Suppressor macrophage treated with lipopolysaccharide for 1 hour (primary cell): ENCODE measurements at places on chromosomes 6 and 20.

- no peak for DNase-seq
Measured at GRCh38 chr20:36984257-36984638, 32.7 kb upstream of the SAMHD1 start.

- peak; percentile 95 for DNase-seq
Measured at GRCh38 chr6:142945049-142945445, at the start of gene HIVEP2. HIVEP2 (minus strand) TSS chr6:142945176; CDS start chr6:142774738, 170,438 bp downstream.

DNA sequence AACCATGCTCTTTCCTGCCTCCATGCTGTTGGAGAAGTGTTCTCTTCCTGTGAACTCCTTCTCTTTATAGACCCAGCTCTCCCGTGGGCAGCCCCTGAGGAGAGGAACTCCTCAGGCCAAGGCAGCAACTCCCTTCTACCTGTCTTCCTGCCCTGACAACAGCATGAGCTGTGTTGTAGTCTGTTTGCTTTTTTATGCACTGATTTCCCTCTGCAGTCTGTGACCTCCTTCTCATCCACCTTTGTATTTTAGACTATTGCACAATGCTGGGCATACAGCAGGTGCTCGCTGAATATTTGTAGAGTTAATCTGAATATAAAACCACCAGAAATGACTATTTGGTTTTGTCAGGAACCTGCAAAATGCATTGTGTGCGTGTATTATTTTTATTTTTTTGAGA is 152.2 kb upstream of the CHD6 start:
- DNase-seq, result no peak

DNA sequence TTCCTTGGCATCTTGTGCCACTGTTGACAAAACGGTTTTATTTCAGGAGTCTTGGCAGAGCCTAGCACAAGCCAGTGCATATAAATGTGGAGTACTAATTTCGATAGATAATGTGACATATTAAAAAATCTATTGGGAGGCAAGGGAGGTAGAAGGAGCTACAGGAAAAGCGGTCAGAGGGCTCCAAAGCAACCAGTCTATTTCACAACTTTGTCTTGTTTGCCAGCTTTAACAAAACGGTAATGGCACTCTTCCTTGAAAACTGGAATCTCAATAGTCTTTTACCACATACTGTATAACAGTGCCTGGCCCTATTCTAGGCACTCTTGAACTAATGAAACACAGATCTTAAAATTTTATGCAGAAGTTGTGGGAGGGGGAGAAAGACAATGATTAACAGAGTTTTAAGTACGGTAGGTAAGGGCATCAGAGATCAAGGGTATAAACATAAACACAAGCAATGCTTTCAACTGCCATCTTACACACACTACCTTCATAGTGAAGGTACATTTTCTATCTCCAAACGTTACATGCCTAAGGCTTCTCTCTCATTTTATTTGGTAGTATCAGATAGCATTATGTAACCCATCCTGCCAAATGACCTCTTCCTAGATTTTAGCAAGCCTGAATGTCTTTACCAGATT is 33.5 kb upstream of the SYNCRIP start:
- DNase-seq, result no peak

- DNase-seq, result no peak
Measured at GRCh38 chr20:10309326-10309725, 90.7 kb downstream of the SNAP25 start.

GRCh38 chr6:31686483-31686882 is 5.6 kb upstream of the LY6G5C start:
- DNase-seq, result no peak

DNA sequence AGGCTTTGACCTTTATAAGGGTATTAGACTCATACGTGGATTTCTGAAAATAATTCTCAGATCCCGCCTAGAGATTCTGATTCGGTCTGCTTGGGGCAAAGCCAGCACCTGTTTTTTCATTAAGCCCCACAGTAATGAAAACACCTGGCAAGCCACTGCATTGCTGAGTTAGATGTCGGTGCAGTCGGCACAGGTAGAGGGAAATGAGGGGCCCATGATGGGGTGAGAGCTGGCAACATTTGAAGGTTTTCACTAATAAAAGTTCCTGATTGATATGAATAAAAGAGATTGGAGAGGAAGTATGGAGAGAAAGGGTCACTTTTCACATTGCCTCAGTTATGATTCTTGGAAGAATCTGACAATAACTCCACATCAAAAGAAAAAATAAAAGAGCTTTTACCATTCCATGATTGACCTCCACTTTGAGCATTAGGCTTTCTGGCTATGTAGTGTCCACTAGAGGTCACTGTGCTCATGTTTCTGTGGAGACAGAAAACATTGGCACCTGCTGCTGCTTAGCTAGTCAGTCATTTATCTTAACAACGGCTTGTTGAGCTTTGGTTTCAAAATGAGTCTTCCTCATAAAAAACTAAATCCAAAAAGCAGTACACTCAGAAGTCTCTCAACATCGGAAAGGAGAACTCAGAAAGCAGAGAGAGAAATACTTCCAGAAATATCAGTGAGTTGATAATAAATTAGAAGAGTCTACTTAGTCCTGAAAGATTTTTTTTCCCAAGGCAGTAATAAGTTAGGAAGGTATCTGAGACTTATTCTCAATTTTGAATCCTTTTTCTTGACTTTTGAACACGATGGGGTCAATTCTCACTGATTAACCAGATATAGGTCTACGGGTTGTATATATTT is 53.3 kb upstream of the KLHL31 start:
- DNase-seq, result peak; percentile 74

DNA sequence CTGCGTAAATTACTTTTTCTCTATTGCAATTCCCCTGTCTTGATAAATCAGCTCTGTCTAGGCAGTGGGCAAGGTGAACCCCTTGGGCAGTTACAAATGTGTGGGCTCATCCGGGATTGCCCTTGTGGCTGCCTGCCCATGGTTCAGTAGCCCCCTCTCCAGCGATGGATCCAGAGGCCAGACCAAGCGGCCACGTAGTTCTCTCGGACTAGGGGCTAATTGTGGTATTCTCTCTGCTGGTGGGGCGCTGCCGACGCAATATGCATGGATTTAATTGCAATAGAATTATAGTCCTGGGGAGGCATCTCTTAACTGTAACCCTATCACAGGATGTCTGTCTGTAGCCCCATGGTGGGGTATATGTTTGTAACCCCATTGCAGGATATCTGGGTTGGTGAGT is 64.3 kb upstream of the UNC93A start:
- DNase-seq, result no peak

DNA sequence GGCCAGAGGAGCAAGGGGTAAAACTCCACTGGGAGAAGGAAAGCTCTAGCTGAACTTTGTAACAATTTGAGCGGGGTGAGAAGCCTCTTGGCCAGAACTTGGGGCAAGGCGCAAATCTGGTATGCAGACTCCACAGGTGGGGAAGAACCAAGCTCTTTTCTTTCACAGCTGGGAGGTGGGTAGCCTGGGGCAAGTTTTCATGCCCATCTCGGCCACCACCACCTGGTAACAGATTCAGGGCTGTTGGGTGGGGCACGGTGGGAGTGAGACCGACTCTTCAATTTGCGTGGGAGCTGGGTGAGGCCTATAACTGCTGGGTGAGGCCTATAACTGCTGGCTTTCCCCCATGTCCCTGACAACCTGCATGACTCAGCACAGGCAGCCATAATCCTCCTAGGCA is 37.5 kb downstream of the SDHAF4 start:
- no peak for DNase-seq

- no peak for DNase-seq
Measured at GRCh38 chr6:118372413-118372812, 175.7 kb upstream of the PLN start.

GRCh38 chr6:134035823-134036296 is 16.6 kb downstream of the SLC2A12 start:
- DNase-seq, result no peak

GRCh38 chr6:52514514-52514913 is 62.3 kb downstream of the TRAM2 start:
- DNase-seq, result peak; percentile 77

DNA sequence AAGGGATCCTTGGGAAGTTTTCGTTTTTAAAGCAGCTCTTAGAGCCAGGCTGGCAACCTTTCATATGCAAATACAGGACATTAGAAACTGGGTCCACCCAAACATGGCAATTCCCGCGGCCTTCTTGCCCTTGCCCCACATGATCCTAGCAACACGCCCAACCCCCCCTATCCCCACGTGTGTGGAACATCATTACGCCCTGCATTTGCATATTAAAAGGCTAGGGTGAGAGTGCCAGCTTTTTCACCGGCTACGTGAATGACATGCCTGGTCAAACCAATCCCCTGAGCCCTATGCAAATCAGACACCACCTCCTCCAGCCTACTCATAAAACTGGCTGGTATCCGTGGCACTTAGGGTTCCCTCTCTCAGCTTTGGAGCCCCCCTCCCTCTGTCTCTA is 88.1 kb downstream of the TNFRSF21 start:
- DNase-seq, result no peak
